ENCODE measurements at places on chromosomes 7 and 10.

GRCh38 chr10:48541144-48541795, 63.6 kb downstream of the ARHGAP22 start:
- DNase-seq = no peak

DNA sequence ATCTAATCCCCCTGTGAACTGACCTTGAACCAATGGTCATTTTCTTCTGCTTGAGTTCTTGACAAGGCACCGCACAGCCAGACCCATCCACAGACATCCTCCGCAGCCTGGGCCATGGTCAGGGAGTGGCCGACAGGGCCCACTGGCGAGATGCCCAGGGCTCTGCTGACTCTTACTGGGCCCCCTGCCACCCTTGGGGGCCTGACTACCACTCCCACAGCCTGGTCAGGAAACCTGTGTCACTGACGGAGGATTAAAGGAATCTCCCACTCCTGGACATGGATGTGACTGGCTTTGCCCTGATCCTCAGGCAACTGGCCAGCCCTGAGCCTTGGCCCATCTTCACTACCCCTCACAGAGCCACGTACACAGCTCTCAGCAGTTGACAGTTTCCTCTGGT, 50.4 kb upstream of the ENO4 start:
- no peak for DNase-seq

GRCh38 chr10:122427280-122427679, 27.2 kb upstream of the ARMS2 start:
- no peak for DNase-seq

GRCh38 chr7:22980422-22980821, 33.5 kb downstream of the HYCC1 start:
- DNase-seq = no peak

Data from HepG2 (cell line).